ENCODE measurements at places on chromosomes 11 and 22. TPM values are rescaled to one million over a fixed set of nuclear protein-coding genes. Genes with fewer than 3 reads are reported as not detected.

ELMOD1 gene
- total RNA-seq: not detected

DNA sequence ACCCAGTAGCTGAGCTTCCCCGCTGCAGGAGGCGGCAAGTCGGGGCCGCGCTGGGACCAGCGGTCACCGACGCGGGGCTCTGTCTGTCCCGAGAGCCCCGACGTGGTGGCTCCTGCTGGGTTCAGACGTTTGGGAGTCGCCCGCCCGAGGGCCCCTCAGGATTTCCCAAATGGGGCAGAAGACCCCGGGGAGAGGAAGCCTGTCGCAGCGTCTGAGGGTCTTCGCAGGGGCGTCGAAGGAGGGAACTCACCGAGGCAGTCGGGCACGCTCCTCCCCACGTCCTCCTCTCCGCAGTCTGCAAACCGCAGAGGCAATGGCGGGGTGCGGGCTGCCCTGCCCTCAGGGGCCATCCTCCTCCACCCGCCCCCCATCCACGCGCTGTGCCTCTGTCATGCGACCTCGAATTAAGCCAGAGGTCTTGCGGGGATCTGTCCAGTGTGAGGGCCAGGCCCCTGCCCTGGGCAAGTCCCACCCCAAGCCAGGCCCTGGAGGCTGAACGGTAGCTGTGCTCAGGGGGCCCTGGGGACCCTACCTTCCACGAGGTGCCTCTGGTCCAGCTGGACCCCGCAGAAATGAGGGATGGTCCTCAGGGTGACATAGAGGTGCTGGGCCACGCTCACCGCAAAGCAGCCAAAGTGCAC is 12.5 kb downstream of the IL17REL start:
- no peak for DNase-seq

GRCh38 chr11:84211896-84212295 is 925.7 kb upstream of the CCDC90B start:
- DNase-seq: no peak

- DNase-seq: no peak
Observed at GRCh38 chr11:64764040-64764611, 4.4 kb upstream of the PYGM start.

PNPLA5 gene
- not detected for total RNA-seq

DNA sequence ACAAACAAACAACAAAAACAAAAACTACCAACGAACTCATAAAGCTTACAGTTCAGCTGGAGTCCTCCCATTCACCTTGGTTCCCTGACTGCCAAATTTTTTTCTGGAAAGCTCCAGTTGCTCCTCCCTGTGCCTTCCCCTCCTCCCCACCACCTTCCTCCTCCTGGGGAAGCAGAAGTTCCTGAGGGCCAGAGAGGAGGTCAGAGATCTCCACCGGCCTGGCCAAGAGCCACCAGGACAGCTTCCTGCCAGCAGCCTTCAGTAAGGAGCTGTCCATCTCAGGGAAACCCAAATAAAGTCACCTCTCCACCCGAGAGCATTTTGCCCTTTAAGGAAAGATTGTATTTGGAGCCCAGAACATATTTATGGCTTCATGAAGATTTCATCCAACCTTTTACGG is 20.0 kb downstream of the APLNR start:
- DNase-seq: no peak

C2CD2L gene
- 7.6 TPM for total RNA-seq

GRCh38 chr22:48205161-48205560 is 1442.7 kb downstream of the TBC1D22A start:
- DNase-seq: no peak

GLYATL2 gene
- total RNA-seq: not detected

C11orf42 gene
- total RNA-seq: not detected

- no peak for DNase-seq
Observed at GRCh38 chr11:73206801-73207200, 11.3 kb upstream of the P2RY2 start.

PATE2 gene
- total RNA-seq: not detected

MYEOV gene
- total RNA-seq: not detected

DNA sequence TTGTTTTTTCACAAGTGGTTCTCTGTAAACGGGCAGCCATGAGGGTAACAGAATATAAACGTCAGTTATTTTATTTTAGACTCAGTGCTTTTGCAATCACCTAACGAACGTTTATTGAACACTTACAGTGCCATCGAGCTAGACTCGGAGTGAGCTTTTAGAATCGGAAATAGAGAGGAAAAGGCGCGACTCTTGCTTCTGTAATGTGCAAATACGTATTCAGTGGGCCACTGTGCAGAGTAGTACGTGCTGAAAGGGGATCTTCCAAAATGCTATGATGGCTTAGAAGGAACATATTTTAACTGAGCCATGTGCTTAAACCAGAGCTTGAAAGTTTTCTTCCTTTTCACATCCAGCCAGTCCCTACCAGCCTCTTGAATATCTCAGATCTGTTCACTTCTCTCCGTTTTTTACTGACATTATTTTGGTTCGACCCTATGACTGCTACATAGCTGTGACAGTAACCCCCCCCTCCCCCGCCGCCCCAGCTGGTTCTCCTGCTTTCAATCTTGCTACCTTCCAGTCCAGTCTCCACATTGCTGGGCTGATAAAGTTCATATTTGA is 468 bp downstream of the DDIAS start:
- DNase-seq: no peak

DNA sequence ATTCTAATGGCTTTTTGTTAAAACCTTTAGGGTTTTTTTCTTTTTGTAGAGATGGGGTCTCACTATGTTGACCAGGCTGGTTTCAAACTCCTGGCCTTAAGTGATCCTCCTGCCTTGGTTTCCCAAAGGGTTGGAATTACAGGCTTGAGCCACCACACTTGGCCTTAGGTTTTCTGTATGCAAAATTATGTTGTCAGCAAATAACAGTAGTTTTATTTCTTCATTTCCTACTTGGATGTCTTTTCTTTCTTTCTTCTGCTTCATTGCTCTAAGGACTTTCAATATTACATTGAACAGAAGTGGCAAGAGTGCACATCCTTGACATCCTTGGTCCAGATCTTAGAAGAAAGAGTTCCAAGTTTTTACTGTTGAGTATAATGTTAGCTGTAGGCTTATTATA is 52.8 kb downstream of the CCDC81 start:
- DNase-seq: no peak

- no peak for DNase-seq
Observed at GRCh38 chr11:9344061-9344680, 29.8 kb upstream of the TMEM41B start.

AIFM3 gene
- total RNA-seq: 1.2 TPM

DNA sequence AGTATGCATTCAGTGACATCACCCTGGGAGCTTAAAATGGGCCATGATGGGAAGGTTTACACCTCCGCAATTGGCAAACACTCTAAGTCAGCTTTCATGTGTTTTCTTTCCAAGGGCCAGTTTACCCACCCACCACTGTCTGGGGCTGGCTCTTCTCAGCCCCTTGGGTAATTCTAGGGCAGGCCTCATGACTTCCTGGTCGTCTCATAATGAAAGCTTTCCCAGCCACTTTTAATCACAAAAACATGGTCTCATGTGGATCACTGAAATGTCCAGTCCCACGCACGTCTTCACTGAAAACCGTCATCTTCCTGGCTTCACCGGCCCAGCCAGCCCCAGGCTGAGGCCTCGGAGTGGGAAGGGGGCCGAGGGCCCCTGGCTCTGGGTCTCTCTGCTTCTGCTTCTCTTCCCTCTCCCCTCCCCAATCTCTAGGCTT is 58.5 kb upstream of the ANO1 start:
- no peak for DNase-seq

DNA sequence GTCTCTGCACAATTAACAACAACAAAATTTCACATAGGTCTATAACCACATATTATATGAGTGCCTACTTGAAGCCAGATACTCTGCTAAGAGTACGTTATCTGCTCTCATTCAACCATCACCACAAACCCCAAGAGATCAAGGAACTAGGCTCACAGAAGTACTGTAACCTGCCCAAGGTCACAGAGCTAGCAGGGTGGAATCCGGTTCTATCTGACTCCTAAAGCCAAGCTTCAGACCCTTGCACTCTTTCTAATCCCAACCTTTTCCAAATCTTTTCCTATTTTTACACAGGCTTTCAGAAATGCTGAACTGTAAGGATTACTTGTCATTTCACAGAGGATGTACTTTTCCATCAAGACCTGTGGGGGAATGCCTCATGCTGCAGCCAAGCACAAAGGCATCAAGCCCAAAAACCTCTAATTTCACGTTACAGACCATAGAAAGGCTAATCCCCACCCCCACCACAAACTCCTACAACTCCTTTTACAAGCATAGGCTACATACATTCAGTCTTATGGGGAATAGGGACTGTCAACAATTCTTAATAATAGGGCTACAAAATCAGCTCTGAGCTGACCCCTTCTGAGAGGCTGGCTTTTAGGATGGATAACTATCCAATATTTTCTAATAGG is 927 bp downstream of the PRCP start:
- no peak for DNase-seq

SEPTIN5 gene
- 124 TPM for total RNA-seq

DNA sequence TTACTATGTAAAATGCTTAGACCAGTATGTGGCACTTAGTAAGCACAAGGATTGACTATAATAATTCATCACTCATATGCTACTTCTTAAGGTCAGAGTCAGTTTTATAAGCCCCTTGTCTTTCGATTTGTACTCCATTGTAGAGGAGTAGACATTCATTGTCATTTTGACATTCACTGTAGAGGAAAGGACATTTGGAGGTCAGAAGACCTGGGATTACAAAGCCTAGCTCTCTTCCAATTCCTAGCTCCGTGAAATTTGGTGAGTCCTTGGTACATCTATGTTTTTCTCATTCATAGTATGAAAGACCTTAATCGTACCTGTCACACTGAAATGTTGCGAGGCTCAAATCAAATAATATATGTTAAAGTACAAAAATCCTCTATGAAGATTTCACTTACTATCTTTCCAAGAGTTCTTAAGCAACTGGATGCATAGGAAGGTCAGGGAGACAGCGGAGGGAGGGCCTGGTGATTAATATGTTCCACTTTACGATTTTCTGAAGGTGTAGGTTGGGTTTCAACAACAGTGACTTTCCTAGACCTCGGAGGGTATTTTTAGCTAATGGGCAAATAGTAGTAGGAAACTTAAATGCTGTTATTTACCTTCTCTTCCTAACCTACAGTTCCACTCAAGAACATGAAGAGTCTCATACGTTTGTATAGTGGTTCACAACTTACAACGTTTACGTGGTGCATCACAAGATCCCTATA is 1.4 kb upstream of the EMSY start:
- no peak for DNase-seq

HORMAD2 gene
- total RNA-seq: not detected

DNA sequence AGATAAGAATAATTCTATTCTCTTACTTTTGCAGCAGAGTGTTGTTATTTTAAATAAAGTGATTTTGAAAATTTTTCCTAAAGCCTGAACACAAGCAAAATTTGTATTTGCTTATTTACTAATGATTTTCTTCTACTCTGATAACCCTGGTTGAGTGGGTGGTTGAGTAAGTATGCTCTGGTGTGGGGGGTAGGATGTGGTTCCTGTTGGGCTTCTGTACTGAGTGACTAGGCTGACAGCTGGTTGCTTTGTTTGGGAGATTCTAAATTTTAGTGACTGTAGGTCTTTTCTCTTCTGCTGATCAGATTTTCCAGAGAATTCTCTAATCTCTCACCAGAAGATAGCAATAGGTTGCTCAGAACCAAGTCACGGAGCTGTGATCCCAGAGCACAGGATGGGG is 61.6 kb downstream of the METTL15 start:
- no peak for DNase-seq

- DNase-seq: no peak
Observed at GRCh38 chr11:60942219-60942618, 9.8 kb downstream of the SLC15A3 start.

POU2AF1 gene
- 0.54 TPM for total RNA-seq

- DNase-seq: peak; percentile 69
Observed at GRCh38 chr11:12963792-12964536, 45.2 kb upstream of the RASSF10 start.

C11orf58 gene
- 280 TPM for total RNA-seq

- no peak for DNase-seq
Observed at GRCh38 chr11:7450836-7451235, 34.5 kb upstream of the OLFML1 start.

- DNase-seq: peak; percentile 93
Observed at GRCh38 chr22:20243537-20244249, 24.4 kb downstream of the RTN4R start.

MCHR1 gene
- not detected for total RNA-seq

WNT7B gene
- total RNA-seq: 4.3 TPM

GRCh38 chr22:36258701-36259614 is 6.0 kb downstream of the APOL1 start:
- DNase-seq: peak; percentile 56

- no peak for DNase-seq
Observed at GRCh38 chr11:121578251-121578976, 125.6 kb upstream of the SORL1-AS1 start.

SULT4A1 gene
- total RNA-seq: not detected

GRCh38 chr22:42905702-42906183 is 48.7 kb upstream of the ARFGAP3 start:
- DNase-seq: peak; percentile 94

DNA sequence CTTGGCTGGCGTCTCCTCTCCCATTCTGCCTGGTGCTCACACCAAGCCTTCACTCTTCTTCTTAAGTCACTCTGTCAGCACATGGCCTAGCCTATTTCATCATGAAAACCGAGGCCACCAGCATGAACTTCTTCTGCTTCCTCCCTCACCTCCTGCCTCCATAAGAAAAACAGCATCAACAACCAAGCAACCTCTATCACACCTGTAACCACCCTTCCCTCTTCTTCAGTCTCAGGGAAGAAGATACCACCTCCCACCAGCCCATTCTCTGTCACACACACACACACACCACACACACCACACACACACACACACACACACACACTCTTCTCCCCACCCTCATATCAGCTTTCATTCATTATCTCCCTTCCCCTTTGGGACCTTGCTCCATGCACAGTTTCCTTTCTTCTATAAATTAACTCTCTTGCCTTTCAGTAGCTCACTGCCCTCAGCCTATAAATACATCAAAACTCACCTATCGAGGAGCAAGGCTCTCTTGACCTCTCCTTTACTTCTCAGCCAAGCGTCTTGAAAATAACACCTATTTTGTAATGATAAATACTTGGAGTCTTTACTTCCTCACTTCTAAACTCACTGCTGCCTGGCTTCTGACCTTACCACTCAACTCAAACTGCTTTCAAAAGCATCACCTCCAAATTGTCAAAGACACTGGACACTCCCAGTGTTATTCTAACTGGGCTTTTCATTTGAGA is 36.6 kb downstream of the SC5D start:
- DNase-seq: no peak

GRCh38 chr11:3942160-3942955 is 86.9 kb downstream of the STIM1 start:
- no peak for DNase-seq

DNA sequence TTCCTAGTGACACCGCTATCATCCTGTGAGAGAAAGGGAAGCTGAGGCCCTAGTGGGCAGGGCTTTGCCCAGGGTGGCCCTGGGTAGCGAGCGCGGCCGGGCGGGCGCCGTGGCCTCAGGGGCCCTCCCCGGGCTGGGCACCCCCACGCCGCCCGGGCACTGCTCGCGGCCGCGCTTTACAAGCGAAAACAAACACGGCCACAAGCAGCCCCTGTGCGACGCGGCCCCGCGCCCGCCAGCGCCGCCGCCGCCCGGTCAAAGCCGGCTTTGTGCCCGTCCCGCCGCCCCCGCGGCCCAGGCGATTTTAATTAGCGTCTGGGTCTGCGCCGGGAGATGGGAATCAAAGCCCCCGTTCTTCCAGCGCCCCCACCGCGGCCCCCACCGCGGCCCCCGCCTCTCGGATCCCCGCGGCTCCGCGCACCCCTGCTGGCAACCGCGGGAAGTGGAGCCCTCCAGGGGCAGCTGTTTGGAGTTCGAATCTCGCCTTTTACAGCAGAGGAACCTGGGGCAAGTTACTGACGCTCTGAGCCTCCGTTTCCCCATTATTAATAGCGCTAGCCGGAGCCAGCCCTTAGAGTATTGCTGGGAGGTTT is 47.9 kb downstream of the CHRDL2 start:
- peak; percentile 32 for DNase-seq

- no peak for DNase-seq
Observed at GRCh38 chr11:643849-644738, 7.0 kb downstream of the DRD4 start.

Data from thyroid gland (tissue), 4 donors.